ENCODE measurements at places on chromosomes 1 and 21. TPM values are rescaled to one million over a fixed set of nuclear protein-coding genes. Genes with fewer than 3 reads are reported as not detected.

DNA sequence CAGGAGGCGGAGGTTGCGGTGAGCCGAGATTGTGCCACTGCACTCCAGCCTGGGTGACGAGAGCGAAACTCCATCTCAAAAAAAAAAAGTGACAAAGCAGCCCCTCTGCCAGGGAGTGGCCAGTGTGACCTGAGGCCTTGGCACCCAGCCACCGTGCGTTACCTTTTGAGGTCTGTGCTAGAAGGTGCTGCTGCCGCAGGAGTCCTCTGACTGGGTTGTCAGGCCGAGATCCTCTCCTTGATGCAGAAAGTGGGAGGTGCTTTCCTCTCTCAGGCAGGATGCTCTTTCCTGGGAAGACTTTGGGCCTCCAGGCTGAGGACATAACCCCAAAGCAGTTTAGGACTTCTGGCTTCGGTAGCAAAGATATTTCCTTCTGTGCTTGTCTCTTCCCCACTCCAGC, 280.5 kb upstream of the VAMP3 start:
- DNase-seq = no peak

DNA sequence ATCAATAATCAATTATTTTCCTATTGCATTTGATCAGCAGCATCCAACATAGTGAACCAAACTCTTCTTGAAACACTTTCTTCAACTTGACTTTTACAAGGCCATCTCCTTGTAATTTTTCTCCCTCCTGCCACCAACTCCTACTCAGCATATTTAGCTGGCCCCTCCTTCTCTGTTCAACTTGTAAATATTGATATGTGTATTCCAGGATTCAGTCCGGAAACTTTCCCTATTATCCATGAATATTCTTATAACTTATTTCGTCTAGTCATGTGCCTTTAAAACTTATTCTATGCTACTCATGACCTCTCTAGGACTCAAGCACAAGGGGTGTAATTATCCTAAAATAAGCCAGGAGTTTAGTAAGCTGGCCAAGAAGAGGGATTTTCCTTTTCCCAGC, 52.9 kb downstream of the ZNF697 start:
- DNase-seq = no peak

DNA sequence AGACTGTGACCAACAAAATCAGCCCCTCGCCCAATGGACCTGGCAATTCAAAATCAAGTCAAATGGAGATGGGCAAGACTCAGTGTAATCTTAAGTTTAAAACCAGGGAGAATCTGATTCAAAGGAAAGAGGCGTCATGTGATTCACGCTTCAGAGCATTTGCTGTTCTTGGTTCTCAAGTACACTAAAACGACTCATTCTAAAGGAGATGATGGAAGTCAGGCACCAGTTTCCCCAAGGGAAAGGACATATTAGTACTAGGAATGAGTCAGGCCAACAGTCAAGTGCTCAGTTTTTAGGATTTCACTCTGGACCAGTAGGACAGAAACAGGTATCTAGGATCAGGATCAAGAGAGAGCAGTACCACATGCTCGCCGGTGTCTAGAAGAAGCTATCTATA, 429.6 kb downstream of the PLPP3 start:
- DNase-seq = no peak

GRCh38 chr1:11779715-11780379, 17.9 kb downstream of the C1orf167 start:
- no peak for DNase-seq

- DNase-seq = no peak
Measured at GRCh38 chr1:56213068-56213467, 366.3 kb downstream of the PLPP3 start.

DNA sequence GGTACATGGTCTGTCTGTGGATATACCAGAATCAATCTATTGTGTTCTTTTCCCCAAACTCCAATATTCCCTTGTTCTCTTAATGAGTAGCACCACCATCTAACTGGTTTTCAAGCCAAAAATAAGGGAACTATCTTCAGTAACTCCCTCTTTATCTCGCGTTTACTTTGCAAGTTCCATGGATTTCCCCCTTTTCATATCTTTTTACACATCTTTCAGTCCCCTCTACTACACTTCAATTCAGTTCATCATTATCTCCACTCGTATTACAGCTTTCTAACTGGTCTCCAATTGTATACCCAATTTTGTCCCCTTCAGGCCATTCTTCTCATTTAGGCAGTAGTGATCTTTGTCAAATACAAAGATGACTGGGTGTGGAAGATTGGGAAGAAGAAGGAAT, 4.1 kb upstream of the TMCO1 start:
- no peak for DNase-seq

DNA sequence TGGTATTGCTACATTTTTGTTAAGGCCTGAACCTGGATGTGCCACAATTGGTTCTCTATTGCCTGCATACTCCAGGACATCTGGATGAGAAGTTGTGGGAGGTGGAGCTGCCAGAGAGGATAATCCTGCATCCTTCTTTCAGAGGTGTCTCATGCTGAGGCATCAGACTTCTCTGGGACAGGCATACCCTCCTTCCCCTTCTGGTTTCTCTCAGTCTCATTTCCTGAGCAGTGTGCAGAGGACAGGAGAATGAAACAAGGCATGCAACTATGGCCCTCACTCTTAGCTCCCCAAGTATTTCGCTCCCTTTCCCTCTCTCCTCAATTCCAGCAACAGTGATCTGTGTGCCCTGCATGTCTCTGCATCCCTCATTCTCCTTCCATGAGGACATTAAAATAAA, 7.6 kb upstream of the RGSL1 start:
- DNase-seq = no peak

DNA sequence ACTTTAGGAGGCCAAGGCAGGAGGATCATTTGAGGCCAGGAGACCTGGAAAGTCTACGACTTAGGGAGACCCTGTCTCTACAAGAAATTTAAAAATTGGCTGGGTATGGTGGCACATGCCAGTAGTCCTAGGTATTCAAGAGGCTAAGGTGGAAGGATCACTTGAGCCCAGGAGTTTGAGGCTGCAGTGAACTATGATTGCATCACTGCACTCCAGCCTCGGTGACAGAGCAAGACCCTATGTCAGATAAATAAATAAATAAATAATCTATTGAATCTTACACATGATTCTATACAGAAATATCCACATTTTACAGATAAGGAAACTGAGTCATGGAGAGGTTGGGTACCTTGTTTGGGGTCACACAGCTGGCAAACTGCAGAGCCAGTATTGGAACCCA, 89.1 kb downstream of the MAN1C1 start:
- no peak for DNase-seq

- DNase-seq = no peak
Measured at GRCh38 chr1:204709960-204710912, 24.7 kb upstream of the LRRN2 start.

GRCh38 chr1:223852337-223852736, 6.6 kb upstream of the TP53BP2 start:
- DNase-seq = no peak

- DNase-seq = no peak
Measured at GRCh38 chr1:10514490-10515235, 39.9 kb downstream of the PEX14 start.

- no peak for DNase-seq
Measured at GRCh38 chr1:5661196-5662085, 330.8 kb downstream of the NPHP4 start.

DNA sequence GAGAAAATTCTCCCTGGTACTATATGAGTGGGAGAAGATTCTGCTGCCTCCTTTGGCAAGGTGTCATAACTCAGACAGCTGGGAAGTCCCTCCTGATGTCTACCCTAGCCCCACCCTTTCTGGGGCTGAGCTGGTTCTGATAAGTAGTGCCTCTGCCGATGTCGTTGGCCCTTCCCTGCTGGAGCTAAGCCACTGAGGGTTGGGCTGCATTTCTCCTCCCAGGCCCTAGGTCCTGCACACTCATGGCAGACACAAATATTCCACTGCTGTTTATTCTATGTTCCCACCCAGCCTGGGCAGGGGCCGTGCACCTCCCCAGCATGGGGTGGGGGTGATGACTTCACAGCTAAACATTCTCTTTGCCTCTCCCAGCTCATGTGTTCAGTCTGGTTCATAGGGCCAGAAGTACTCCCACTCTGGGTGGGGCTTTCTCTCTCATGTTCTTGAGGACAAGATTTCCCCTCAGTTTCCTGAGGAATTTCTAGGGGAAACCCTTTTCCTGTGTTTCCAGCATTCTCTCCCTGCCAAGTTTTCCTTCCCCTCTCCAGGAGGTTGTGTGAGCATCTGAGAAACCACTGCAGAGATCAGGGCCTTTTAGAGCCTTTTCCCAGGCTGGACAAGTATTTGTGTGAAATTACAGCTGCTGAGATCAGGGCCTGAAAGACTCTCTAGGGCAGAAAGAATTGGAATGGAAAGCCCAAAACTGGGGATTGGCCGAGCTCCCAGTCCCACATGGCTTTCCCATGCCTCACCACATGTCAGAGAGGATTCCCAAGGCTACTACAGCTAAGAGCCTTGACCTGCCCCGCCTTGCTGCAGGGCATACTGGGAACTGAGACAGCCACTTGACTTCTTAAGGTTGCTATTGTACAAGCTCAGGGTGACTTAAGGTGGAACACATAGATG, 66.2 kb downstream of the ATP2B4 start:
- no peak for DNase-seq

DNA sequence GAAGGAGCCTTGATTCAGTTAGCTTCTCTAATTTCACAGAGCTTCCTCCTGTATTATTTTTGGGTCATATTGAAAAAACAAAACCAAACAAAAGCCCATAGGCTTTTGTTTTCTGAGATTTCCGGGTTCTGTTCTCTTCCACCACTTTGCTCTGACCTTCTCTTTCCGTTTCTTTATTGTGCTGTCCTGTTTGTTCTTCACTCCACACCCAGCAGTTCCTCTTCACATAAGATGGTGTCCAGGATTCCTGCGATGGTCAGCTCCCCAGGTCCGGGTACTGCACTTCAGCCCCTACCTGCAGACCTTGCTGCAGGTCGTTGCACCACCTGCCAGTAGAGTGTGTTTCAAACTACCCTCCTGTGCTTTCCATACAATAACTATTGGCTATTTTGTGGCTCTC, 44.6 kb downstream of the GLUL start:
- no peak for DNase-seq

GRCh38 chr1:201229095-201229494, 38.5 kb downstream of the IGFN1 start:
- DNase-seq = no peak

GRCh38 chr1:41305576-41306363, 55.5 kb upstream of the FOXO6 start:
- DNase-seq = no peak

DNA sequence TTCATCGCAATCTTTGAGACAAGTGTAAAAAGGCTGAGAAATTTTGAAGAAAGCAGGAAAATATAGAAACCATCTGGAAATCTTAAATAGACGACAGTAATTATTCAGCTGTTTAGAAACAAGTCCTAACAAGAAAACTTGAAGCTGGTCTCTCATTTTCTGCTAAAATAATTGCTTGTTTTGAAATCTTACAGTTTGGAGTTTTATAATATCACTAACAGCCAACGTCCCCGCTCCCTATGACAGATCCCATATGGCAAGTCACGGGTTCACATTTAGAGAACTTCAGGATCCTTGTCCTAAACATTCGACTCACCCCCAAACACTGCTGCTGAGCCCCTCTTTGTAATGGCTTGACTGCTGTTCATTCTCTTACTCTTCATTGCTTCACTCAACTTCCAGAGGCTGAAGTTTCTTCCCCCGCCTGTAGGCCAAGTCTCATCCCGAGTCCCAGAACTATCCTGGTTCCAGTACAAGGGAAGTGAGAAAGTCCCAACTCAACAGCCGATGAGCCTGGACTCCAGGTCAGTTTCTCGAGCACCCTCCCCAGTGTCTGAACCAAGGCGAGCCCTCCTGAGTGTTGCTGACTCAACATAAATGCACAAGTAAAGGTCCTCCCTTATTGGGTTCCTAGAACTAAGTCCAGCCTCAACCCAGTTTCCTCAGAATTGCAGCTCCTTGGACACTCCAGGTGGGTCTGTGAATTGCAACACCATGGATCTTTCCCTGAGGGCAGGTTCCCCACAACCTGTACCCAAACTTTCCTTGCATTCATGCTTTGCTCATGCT, 93.4 kb upstream of the BACE2 start:
- DNase-seq = no peak

DNA sequence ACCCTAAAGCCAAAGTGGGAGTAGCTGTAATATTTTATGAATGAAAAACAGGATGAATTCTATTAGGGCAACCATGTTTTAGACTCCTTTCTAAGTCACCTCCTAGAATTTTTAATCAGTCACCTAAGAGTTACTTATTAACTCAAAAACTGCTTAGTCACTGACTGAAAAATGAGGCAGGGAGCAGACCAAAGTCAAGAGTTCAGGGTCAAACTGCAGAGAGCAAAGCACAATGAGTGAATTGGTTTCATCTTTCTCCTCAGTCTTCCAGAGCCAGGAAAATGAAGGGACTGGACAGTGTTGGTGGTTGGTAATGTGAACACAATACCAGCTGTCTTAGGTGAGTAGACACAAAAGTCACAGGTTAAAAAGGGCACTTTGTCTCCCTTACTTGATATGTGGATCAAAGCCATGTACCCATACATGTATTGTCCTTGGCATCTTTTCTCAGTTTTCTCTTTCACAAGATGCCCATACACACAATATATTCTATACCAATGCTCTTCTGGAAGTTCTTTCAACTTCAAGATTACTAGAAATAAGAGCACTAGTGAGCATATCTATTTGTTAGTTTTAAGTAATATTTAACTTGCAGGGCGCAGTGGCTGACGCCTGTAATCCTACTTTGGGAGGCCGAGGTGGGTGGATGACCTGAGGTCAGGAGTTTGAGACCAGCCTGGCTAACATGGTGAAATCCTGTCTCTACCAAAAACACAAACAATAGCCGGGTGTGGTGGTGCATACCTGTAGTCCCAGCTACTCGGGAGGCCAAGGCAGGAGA, 42.2 kb downstream of the ATP1B1 start:
- no peak for DNase-seq

GRCh38 chr1:215970406-215970805, 403.3 kb downstream of the KCTD3 start:
- DNase-seq = no peak

DNA sequence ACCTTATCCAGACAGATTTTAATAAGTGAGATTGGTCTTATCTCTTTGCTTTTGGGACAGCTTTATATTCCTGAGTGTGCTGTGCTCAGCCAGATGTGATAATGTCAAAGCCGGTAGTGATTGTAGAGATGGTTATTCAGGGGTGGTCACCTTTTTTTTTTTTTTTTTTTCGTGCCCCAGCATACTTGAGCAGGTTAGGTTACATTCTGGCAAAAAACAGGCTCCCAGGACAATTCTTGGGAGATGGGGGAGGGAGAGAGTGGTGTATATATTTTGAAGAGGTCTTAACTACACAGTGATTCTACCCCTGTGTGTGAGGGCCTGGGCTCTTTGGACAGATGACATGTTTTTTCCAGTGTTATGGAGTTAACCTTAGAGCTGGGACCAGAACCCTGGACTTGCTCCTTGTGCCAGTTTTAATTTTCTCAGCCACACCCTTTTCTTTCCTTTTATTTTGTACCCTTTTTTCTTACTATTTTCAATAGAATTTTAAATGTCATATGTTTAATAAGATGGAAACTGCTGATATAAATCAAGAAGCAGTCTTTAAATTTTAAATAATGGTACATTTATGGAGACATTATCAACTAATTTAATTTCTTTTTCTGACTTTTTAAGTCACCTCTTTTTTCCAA, 88.4 kb downstream of the DYRK1A start:
- no peak for DNase-seq

Gene KLHDC7A
- not detected for total RNA-seq

Gene GIPC2
- not detected for total RNA-seq

Gene CD160
- total RNA-seq = not detected

Gene GPR89A
- total RNA-seq = 32.1 TPM

Gene SHE
- total RNA-seq = 0.04 TPM

Gene LRRC8B
- 19.1 TPM for total RNA-seq

Gene HSD3B1
- total RNA-seq = not detected

Gene RNF223
- not detected for total RNA-seq

Gene VAV3
- total RNA-seq = 29.1 TPM

Gene OR2T34
- 0.80 TPM for total RNA-seq

Gene ARMH1
- 19.9 TPM for total RNA-seq

Gene CNR2
- 51.0 TPM for total RNA-seq

Gene NEK2
- 0.59 TPM for total RNA-seq

Gene LEFTY2
- not detected for total RNA-seq

Measured in activated B cell treated with CpG ODN at 0.5 μM for 24 hours (primary cell).